ENCODE measurements at places on chromosomes 7 and 10.

DNA sequence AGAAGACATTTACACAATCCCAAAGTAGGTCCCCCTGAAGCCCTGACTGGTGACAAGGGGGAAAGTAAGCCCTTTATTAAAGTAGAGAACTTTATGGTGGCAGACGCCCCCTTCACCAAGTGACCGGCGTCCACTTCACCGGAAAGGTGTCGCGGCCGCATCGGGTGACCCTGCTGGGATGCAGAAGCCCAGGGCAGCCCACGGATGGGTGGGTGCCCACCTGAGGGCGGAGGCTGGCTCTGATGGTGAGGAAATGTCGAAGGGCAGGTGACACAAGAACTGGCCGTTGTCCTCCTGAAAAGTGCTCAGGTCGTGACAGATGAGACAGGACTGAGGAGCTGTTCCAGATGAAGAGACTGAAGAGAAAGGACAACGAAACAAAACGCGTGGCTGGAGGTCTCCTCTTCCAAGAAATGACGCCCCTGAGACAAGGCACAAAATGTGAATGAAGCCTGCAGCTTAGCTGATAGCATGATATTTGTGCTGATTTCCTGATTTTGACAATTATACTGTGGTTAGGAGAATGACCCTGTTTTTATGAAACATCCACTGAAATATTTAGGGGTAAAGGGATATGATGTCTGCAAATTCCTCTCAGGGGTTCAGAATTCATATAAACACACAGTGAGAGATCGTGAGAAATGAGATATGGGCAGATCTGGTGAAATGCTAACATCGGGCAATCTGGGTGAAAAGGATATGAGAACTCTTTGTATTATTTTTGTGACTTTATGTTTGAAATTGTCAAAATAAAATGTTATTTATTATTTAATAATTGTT, 123.9 kb downstream of the PRKAG2 start:
- DNase-seq: no peak

- no peak for DNase-seq
These were observed 70.8 kb downstream of the RBM33 start for GRCh38 chr7:155715111-155715805.

GRCh38 chr7:102094316-102094650, 192.4 kb upstream of the SH2B2 start:
- no peak for DNase-seq

DNA sequence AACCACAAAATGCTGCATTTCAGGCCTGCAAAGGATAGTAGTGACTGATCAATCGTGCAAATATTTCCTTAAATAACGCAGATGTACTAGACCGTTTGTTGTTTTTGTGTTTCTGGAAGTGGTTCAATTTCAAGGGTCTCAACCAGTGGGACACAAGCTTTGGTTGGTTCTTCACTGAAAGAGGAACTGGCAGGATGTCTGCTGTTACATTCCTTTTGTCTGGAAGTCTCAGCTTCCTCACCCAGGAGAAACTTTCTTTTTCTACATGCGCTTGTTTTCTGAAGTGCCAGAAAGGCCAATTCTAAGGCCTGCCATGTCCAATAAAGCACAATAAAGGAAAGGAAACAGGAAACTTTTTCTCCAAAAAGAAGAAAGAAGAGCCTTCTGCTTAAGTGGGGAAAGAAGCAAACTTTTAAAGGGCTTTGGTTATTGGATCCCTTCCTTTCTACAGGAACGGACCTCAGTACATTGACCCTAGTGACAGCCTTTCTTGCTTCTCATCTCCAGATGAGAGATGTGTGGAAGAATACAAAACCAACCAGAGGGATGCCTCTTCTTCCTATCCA, 4.1 kb downstream of the DKK1 start:
- no peak for DNase-seq

DNA sequence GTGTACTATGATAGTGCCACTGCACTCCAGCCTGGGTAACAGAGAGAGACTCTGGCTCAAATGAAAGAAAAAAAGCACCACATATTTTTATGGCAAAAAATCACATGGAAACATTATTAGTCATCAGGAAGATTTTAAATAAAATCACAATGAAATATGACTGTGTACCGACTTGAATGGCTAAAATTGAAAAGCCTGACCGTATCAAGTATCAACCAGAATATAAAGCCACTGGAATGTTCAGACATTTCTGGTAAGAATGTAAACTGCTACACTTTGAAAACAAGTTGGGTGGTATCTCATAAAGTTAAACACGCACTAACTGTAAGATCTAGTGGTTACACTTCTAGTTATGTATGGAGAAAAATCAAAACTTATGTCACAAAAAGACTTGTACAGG, 306.7 kb upstream of the MBL2 start:
- no peak for DNase-seq

GRCh38 chr10:131865223-131865917, 35.4 kb upstream of the PPP2R2D start:
- no peak for DNase-seq

GRCh38 chr10:80100861-80101695, 22.6 kb downstream of the TMEM254 start:
- DNase-seq: no peak

DNA sequence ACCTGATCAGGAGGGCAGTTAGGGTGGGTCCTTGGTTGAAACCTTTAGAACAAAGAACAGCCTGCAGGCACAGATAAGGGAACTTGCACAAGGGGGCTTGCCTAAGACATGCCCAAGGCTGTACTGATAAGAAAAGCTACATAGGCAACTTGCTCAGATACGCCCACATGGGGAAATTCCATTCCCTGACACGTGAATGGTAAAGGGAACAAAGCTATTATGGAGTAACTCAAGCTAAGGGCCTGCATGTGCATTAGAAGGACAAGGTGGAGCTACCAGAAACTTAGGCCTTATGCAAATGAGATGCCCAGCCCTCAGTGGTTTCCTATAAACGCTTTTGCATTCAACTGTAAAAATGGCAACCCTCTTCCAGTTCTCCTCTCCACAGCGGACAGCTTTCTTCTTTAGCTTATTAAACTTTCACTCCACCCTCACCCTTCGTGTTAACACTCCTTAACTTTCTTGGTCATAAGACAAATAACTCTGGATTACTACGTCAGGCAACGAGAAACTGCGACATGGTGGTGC, 1192.1 kb upstream of the CELF2 start:
- DNase-seq: no peak

- DNase-seq: no peak
These were observed 98.3 kb upstream of the C7orf33 start for GRCh38 chr7:148492157-148492860.

DNA sequence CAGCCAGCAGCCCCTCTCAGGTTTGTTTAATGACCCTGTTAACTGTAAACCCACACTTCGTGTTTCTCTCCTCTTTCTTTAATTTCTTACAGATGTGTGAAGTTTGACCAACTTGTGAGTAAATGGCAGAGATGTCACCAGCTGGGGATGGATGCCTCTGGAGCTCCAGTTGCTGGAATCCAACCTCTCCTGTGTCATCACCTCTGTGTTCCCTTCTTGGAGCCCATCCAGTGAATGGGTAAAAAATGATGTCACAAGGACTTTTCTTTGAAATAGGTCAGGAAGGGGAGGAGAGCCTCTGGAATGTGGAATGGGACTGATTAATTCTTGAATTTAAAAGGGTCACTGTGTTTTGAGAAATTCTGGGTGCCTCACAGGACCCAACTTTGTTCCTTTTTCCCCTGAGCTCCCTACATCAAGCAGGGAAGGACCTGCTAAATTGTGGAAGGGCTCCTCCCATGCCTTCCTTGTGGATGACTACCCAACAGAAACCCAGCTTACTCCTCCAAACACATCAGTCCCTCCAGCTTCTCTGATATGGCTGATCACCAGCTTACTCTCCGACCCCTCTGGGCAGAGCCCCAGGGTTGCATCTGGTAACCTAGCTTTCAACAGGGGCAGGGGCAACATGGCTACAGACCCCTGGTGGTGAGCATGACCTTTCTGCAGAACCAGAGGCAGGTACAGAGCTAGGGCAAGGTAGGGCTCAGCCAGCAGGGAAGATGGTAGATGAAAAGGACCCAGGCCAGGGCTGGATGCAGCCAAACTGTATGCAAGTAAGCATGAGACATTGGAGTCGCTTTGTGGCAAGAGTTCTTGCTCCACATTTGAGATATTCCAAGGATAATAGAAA, 67.5 kb downstream of the STRA8 start:
- no peak for DNase-seq

GRCh38 chr10:6148251-6148701, 54.5 kb upstream of the PFKFB3 start:
- no peak for DNase-seq

Measured in stimulated activated CD4-positive, alpha-beta T cell treated with anti-CD3 and anti-CD28 coated beads, Interleukin-12 subunit alpha, Interleukin-12 subunit beta, amount 100 ng/mL, for 24 hours (primary cell).